ENCODE measurements at places on chromosomes 1 and 21.

- DNase-seq: no peak
These were observed 27.9 kb downstream of the CASZ1 start for GRCh38 chr1:10768552-10768951.

DNA sequence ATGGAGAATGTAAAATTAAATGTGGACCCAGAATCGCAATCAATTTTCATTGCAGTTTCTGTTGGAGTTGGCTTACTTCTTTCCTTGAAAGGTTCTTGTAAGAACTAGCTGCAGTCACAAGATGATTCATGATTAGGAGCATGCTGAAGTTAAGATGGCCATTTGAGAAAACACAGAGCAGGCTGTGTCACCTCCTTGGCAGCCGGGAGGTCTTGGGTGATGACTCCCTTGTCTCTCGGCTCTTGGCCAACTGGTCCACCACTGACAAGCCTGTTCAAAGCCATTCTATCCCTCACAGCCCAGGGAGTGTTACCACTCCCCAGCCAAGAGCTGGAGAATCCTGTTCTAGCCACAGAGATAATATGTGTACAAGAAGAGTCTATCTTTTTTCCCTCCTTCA is 40.6 kb downstream of the OPTC start:
- DNase-seq: no peak

- no peak for DNase-seq
These were observed 240.1 kb downstream of the RHOU start for GRCh38 chr1:228975238-228975907.

DNA sequence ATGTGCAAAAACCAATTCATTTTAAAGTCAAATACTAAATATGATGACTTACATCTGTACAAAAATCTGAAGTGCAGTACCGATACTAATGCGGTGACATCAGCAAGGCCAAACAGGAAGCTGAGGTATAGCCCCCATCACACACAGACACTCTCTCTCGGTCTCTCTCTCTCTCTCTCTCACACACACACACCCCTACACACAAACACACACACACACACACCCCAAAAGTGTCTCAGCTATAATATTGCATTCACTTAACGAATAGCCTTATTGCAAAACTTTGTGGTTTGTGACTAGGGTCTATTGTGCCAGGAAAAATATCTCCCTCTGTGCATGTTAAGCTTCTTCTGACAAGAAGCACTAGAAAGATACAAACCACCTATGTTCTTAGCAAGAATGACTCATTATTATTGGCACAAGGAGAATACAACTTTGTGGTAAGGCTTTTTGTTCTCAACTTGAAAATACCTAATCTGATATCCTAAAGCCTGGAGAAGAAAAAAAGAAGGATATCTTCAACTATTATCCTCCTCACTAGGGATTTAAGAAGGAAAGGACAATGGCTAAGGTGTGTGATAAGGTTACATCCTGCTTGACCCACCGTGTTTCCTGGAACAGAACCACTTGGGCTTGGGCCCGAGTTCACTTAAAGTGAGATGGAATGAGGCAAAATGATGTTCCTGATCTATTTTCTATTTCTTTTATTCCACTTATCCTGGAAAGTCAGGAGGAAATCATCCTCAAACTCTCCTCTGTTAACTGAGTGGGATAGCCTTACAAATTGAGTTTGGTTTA is 107.1 kb downstream of the NIBAN1 start:
- DNase-seq: no peak

- no peak for DNase-seq
These were observed 50.6 kb upstream of the CNTN2 start for GRCh38 chr1:204992201-204992997.

GRCh38 chr1:167747988-167748387 is 26.2 kb downstream of the MPZL1 start:
- no peak for DNase-seq

- no peak for DNase-seq
These were observed 215.5 kb upstream of the VAMP3 start for GRCh38 chr1:7555391-7556185.

- no peak for DNase-seq
These were observed 199.3 kb upstream of the GRIK3 start for GRCh38 chr1:37233606-37234005.

GRCh38 chr1:19407494-19408096 is 77.7 kb downstream of the CAPZB start:
- no peak for DNase-seq

- no peak for DNase-seq
These were observed 130.7 kb downstream of the ACTL8 start for GRCh38 chr1:17885663-17886320.

DNA sequence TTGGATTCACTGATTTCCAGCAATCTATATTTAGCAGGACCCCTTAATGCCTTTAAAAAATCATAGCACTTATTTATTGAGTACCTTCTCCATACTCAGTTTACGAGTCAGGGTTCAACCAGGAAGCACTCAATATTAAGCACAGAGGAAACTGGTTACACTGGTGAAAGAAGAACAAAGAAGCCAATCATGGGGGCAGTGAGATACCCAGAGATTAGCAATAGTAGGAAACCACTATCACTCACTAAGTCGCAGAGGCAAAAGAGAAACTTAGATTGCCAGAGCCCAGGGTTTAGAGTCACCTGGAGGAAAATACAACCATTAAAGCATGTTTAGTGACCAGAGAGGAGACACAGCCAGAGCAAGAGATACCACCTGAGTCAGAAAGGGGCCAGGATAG is 670.5 kb upstream of the USP24 start:
- no peak for DNase-seq

- DNase-seq: no peak
These were observed 525 bp downstream of the AIRE start for GRCh38 chr21:44286086-44286715.

GRCh38 chr1:207579436-207579799 is 65.5 kb upstream of the CR1L start:
- DNase-seq: no peak

DNA sequence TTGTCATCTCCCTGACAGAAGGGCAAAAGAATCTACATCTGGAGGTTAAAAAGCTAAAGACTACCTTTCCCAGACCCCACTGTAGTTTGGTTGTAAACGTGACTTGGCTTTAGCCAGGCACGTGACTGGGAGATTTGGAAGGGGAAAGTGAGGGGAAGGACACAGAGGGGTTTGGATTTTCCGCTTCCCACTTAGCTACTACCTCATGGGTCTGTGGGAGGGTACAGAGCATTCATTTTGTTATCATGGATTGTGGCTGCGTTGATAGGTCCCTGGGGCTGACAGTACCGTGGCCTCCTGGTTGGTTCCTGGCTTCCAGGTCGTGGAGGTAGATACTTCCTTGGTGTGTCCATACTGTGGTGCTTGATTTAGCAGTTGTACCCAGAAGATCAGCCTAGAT is 2.6 kb downstream of the CHD1L start:
- DNase-seq: no peak

- no peak for DNase-seq
These were observed 65.1 kb downstream of the COL18A1 start for GRCh38 chr21:45470087-45470515.

- DNase-seq: no peak
These were observed 48.9 kb downstream of the HLCS start for GRCh38 chr21:36917471-36918158.

- DNase-seq: no peak
These were observed 68.6 kb downstream of the RPAP2 start for GRCh38 chr1:92367496-92367895.

GRCh38 chr1:9004700-9005394 is 21.4 kb downstream of the SLC2A7 start:
- no peak for DNase-seq

GRCh38 chr21:36097427-36098181 is 27.8 kb downstream of the CBR1 start:
- no peak for DNase-seq

DNA sequence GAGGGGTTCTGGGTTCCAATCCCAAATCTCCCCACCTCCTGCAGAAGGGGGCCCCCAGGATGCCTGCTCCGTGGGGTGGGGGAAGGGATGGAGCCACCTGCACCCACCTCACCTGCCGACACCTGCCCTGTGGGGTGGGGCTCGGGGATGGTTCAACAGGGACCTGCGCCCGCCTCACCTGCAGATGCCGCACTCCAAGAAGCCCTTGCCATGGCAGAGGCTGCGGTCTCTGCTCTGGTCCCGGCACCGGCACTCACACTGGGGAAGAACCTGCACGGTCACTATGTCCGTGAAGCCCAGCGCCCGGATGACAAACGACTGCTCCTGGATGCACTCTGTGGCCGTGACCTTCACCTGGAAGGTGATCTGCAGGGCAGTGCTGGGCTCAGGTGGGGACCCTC is 18.1 kb upstream of the PTTG1IP start:
- no peak for DNase-seq

- no peak for DNase-seq
These were observed 43.8 kb upstream of the TLR5 start for GRCh38 chr1:223186800-223187199.

DNA sequence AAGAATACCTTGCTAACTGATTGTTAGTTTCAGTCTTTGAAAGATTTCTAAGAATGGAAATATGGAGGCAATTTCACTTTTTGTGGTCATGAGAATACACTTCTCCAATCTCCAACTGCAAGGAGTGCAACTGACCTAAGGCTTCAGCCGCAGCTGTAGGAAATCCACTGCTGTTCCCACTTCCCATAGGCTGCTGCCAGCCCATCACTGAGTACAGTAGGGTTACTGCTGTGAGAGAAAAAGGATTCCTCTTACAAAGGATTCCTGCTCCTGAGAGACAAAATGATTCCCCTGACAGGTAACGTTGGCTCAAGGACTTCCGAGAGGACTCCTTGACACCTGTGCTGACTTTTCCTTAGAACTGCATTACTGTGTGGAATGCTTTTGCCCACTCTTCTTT is 87.4 kb downstream of the ADGRL4 start:
- no peak for DNase-seq

DNA sequence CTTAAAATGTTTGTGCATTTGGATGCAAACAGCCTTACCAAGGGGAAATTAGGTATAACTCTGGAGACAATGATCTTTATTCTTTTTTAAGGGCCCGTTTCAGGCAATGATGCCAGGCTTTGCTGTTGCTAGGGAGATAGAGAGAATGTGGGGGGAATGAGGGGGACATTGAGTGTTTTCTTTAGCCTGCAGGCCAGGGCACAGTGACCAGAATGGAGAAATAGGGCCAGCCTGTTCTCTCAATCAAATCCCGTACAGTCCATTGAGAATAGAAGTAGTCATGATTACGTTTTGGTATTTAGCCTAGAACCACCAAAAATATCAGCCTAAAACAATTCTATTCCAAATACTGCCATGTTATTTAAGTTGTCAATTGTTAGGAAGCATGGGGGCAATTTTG is 49.0 kb downstream of the RGS7 start:
- DNase-seq: no peak

DNA sequence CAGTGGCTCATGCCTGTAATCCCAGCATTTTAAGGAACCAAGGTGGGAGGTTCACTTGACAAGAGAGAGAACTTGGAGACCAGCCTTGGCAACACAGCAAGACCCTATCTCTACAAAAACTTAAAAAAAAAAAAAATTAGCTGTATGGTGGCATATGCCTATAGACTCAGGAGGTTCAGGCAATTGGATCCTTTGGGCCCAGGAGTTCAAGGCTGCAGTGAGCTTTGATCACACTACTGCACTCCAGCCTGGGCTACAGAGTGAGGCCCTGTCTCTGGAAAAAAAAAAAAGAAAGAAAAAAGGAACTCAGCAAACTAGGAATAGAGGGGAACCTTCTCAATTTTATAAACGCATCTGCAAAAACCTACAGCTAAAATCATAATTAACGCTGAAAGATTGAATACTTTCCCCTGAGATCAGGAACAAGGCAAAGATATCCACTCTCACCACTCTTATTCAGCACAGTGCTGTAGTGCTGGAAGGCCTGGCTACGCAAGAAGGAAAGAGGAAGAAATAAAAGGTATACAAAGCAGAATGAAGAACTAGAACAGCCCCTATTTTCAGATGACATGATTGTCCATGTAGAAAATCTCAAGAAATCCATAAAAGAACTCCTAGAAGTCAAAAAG is 21.6 kb downstream of the HSF2BP start:
- DNase-seq: no peak

DNA sequence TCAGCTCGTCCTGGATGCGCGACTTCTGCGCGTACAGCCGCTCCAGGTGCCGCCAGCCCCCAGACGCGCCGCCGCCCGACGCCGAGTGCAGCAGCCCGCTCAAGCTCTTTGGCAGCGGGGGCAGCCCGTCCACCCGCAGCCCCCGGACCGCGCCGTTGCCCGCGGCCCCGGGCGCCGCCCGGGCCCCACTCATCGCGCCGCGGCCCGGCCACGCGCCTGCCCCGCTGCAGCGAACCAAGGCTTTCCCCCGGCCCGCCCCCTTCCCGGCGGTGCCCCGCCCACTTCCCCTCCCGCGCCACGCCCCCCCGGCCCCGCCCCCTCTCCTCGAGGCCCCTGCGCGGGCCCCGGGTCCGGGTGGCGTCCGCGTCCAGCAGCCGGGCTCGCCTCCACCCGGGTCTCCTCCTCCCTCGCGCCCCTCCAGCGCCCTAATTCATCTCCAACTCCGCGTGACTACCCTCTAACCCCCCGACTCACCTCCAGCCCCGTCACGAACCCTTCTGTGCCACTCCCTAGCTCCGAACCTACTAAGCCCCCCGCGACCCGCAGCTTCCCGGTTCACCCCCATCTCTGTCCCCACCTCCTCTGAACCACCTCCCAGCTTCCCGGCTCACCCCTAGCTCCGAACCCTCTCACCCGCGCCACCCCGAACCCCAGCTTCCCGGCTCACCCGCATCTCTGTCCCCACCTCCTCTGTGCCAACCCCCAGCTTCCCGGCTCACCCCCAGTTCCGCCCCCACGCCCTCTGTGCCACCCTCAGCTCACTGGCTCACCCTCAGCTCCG is at the start of gene FAM89A:
TSS of gene FAM89A (minus strand) at position 236 of the 781 bp plus-strand sequence. CDS start at position 193, 43 bp downstream.
- DNase-seq: no peak

GRCh38 chr1:246095443-246095842 is 411.6 kb downstream of the SMYD3 start:
- no peak for DNase-seq

DNA sequence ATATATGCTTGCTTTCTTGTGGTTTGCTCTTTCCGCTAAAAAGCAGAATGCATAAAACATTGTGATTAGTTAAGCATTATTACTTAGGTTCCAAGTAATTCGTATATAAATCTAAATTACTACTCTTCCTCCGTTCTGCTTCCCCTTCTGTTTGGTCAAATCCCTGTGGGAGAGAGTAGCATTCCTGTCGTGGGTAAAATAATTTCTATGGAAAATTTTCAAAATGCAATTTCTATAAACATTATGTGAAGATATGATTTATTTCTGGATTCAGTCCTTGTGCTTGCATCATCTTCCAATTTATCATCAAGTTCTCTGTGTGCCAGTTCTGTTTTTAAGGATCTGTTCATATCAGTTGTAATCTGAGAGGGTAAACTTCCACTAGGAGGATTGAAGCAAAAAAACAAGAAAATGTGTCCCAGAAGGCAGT is 7.2 kb upstream of the WARS2 start:
- no peak for DNase-seq

Measured in cortex of kidney (tissue), 1 donor.